CD4-positive, alpha-beta T cell treated with Interleukin-15 for 1 hour (primary cell): ENCODE measurements at places on chromosomes 16 and 17.

DNA sequence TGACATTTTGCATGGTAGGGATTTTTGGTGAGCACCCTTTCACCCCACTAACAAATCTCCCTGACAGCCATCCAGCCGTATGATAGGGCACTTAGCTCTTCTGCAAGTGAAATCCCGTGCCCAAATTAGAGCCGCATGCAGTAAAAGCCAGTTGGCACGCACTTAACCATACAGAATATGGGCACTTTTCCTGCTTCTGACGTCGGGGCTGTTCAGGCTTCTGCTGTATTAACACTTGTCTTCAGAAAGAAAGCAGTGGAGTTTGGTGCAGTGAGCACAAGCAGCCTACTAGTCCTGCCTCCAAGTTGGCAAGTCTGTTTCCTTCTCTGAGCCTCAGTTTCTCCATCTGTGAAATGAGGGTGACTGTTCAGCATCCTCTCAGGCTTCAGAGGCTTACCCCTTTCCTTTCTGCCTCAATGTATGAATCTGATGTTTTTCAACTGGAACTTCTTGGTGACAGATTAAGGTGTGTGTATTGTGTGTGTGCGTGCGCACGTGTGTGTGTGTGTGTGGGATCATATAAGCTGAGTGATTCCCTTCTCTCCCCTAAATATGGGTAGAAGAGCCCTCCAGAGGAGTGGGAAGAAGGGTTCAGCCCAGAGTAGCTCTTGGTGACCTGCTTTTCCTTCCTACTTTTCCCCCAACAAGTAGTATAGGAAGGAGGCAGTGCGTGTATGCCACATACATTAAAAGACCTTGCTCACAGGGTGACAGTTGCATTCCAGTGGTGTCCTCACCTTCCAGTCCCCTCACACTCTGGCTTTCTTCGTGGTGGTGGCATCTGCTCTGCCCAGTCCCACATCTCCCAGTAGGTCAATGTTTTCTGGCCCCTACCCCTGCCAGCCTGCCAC, 19.0 kb downstream of the IGF2BP1 start:
- DNase-seq = no peak

- no peak for DNase-seq
Measured at GRCh38 chr16:48386559-48387312, 1.5 kb upstream of the SIAH1 start.

GRCh38 chr16:2233872-2234812, 2.1 kb upstream of the DNASE1L2 start:
- DNase-seq = no peak

GRCh38 chr17:40582328-40582901, 17.1 kb upstream of the CCR7 start:
- DNase-seq = peak; percentile 85

- DNase-seq = peak; percentile 59
Measured at GRCh38 chr17:50117202-50118051, 12.5 kb downstream of the SAMD14 start.

- DNase-seq = peak; percentile 81
Measured at GRCh38 chr17:64130559-64131001, 636 bp upstream of the ERN1 start.

- DNase-seq = peak; percentile 45
Measured at GRCh38 chr17:10019941-10020451, 114.9 kb upstream of the RCVRN start.

- DNase-seq = no peak
Measured at GRCh38 chr16:55964923-55965475, 89.8 kb upstream of the CES5A start.

- DNase-seq = no peak
Measured at GRCh38 chr16:77276661-77277060, 77.5 kb downstream of the SYCE1L start.

- DNase-seq = no peak
Measured at GRCh38 chr17:43309505-43310332, 75.9 kb upstream of the RNU2-1 start.

GRCh38 chr16:19808061-19808641, 76.5 kb downstream of the GPRC5B start:
- DNase-seq = no peak

DNA sequence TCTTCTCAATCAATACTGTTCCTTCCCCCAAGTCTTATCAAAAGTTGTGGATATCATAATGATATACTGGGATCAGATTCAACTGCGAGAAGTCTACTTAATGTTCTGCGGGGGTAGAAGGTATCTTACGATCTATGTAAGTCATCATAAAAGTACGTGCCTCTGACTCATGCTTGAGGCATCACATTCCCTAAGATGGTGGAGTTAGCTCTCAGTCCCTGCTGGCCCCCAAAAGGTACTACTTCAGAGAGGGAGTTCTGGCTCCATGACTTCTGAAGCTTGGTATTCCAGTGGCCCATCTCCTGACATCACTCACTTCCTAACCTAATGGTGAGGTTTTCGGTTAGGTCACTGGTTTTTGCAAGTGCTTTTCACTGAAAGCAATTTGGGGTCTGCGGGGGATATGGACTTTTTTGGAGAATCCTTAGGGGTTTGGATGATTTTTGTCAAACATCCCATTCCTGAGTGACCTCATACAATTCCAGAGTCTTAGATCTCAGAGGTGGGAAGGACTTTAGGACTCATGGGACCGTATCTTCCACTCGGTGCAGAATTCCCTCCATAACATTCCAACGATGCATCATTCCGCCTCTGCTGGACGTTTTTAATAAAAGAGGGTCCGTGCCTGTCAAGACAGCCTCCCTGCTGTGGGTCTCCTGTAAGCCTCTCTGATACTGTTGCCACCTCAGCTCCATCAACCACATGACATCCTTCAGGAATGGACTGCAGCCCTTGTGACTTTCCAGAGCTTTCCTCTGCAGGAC, 74.3 kb downstream of the DYNLRB2 start:
- DNase-seq = no peak

GRCh38 chr16:86969716-86970115, 347.5 kb downstream of the C16orf95 start:
- no peak for DNase-seq

DNA sequence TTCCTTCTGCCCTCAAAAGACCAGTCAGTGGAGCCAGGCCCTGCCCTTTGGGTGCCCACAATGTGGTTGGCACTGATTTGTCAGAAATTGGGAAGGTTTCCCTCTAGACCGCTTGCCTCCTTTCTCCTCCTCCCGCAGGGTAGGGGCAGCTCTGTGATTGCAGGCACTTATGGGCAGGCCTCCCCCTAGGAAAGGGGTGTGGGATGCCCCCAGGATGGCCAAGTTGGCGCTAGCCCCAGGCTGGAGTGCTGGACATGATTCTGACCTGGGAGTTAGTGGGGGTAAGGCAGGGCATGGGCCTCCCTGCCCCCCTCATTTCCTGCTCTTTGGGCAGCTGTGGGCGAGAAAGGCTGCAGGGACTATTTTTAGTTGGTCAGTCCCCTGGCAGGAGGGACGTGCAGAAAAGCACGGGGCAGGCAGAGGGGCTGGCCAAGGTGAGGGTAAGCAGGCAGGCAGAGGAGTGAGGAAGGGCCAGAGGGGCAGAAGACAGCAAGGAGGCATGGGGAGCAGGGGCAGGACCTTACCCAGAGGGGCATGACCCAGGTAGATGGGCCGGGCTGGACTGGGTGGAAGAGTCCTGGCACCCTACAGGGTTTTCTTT, 3.3 kb downstream of the RARA start:
- DNase-seq = no peak

DNA sequence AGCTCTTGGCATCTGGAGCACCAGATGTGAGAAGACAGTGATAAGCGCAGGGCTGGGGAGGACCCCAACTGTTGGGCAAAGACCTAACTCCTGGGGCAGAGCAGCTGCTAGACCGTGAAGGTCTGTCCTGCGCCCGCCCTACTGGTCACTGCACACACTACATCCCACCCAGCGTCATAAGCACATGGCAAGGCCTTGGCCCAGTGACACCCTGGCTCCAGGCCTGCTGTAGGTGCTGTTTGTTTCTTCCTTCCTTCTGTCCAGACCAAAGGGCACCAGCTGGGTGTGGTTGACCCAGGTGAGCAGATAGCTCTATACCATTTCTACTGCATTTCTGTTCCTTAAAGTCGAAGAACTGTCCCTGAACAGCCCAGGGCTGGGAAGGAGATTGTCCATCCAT, 6.4 kb downstream of the TRPV3 start:
- DNase-seq = no peak

DNA sequence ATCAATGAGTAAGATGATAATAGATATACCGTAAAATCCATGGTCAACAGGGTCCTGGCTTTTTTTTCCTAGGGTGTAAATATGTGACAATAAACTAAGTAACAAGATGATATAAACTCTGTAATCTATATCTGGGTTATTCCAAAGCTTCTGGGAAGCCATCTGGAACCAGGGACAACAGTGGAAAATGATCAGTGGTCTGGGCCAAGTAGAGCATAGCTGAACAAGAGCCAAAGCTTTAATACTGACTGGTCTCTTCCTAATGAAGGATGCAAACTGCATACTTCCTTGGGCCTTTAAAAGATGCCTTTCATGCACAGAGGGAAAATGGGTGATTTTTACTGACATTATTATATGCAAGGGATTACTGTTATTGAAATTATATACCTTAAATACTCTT, 8.9 kb downstream of the CA10 start:
- no peak for DNase-seq

- no peak for DNase-seq
Measured at GRCh38 chr16:87201052-87201451, 116.1 kb downstream of the C16orf95 start.

GRCh38 chr17:80951121-80952090, 40.2 kb upstream of the CHMP6 start:
- no peak for DNase-seq

- no peak for DNase-seq
Measured at GRCh38 chr16:694187-694862, 4.1 kb upstream of the WDR24 start.

GRCh38 chr16:1794221-1794871, 841 bp upstream of the IGFALS start:
- DNase-seq = no peak

DNA sequence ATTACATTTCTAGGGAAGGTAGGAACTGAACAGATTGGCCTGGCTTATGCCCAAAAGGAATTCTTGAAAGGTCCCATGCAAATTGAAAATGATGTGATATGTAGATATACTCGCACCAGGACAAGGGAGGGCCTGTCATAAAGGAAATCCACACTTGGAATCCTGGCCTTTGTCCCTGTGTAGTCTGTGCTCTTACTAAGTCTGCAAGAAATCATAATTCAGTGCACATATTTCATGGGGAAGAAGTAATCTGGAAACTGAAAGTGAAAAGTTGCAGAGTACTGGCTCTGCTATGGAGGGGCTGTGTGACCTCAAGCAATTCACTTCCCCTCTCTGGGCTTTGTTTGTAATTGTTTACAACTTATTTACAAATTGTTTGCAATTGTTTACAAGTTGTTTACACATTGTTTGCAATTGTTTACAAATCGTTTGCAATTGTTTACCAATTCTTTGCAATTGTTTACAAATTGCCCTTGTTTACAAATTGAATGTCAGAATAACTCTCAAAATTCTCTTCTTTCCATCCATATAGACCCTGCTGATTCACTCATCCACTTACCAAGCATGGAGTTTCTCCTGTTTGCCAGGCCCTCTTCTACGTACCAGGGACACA, 12.9 kb downstream of the SCNN1G start:
- DNase-seq = no peak

DNA sequence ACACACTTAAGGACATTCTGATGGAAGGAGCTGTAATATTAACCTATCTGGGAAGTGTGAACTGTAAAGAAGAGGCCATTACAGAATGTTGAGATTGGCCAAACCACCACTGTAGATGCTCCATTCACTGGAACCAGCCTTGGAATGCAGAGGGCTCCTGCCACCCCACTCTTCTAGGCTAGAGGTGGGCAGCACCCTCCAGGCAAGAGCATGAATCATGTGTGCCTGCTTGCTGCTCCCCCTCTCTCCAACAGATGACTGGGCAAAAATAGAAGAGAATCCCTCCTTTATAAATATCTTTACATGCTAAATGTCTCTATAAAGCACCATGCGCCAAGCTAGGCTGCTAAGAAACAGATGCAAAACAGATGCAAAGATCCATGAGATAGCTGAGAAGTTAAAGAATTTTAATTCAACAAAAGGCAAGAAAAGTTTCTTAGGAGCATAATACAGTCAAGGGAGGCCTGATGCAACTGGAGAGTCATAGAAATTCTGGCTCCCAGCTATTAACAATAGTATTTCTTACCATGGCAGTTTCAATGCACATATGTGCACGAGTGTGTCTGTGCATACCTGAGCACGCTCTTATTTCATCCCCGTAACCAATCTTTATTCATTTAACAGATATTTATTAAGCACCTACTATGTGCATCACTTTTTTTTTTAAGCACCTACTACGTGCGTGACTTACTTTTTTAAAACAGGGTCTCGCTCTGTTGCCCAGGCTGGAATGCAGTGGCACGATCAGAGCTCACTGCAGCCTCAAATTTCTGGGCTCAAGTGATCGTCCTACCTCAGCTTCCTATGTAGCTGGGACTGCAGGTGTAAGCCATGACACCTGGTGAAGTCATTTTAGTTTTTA, 53.6 kb downstream of the GRIN2A start:
- DNase-seq = no peak

GRCh38 chr17:45098869-45099616, 33.3 kb downstream of the PLCD3 start:
- DNase-seq = peak; percentile 71

DNA sequence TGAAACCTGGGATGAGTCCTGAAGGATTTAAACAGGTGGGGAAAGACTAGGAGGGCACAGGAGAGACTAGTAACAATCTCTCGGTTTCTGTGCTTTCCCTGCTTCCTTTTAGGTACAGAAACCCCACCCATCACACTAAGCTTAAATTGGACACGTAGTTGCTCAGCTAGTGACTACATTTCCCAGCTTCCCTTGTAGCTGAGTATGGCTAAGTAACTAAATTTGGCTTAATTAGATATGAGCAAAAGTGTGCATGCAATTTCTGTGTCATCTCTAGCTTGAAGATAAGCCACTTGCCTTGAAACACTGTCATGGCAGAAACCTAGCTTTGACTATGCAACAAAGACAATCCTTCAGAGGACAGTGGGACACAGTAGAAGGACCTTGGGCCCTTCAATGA, 36.5 kb downstream of the CACNG1 start:
- no peak for DNase-seq

- no peak for DNase-seq
Measured at GRCh38 chr17:6669479-6670212, 18.1 kb downstream of the C17orf100 start.
